ENCODE measurements at places on chromosomes 1 and 21.

- no peak for DNase-seq
Observed at GRCh38 chr1:87867626-87868025, 538.9 kb downstream of the LMO4 start.

- DNase-seq, result no peak
Observed at GRCh38 chr1:30011970-30012369, 711.4 kb downstream of the MATN1 start.

- DNase-seq, result no peak
Observed at GRCh38 chr1:168728473-168729404, at the start of gene DPT. TSS of gene DPT (minus strand) at chr1:168729206. CDS start at chr1:168729174, 32 bp downstream.

GRCh38 chr1:213650603-213651002 lies 337.2 kb upstream of the PROX1 start:
- DNase-seq, result no peak

GRCh38 chr21:41170442-41170841 lies 2.5 kb downstream of the BACE2 start:
- peak; percentile 10 for DNase-seq

DNA sequence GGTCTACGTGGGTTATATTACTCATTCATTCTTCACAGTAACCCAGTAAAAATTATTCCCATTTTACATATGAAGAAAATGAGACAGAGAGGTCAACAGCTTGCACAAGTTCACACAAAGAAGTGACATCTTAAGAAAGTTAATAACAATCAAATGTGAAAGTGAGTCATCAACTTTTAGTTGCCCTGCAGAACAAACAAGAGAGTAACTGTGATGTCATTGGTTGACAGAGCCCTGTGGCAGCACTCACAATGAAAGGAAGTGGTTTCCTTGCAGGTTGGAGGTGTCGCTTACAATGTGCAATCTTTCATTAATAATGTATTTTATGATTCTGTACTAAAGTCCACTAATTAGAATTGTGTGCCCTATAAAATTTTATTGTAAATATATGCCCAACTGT lies 369.6 kb downstream of the RYR2 start:
- peak; percentile 4 for DNase-seq

- DNase-seq, result peak; percentile 33
Observed at GRCh38 chr1:116380499-116381242, 7.6 kb downstream of the ATP1A1 start.

DNA sequence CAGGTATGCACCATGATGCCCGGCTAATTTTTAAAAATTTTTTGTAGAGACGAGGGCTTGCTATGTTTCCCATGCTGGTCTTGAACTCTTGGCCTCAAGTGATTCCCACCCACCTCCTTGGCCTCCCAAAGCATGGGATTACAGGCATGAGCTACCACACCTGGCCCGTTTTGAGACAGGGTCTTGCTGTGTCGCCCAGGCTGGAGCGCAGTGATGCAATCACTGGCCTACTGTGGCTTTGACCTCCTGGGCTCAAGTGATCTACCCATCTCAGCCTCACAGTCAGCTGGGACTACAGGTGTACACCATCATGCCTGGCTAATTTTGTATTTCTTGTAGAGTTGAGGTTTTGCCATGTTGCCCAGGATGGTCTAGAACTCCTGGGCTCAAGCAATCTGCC lies 7.5 kb upstream of the SH3D21 start:
- DNase-seq, result no peak

GRCh38 chr1:212234431-212235395 lies 50.5 kb upstream of the PPP2R5A start:
- peak; percentile 41 for DNase-seq
